Brain pericyte (primary cell): ENCODE measurements at places on chromosomes 5 and 9.
A peak's percentile ranks its signal among the peaks of the same experiment; 100 is the strongest.

- DNase-seq: no peak
Measured at GRCh38 chr9:94741866-94742265, 15.4 kb downstream of the AOPEP start.

GRCh38 chr5:65050826-65051498 lies 282.2 kb downstream of the CWC27 start:
- DNase-seq: no peak

GRCh38 chr5:133232011-133232410 lies 180.2 kb downstream of the HSPA4 start:
- no peak for DNase-seq

DNA sequence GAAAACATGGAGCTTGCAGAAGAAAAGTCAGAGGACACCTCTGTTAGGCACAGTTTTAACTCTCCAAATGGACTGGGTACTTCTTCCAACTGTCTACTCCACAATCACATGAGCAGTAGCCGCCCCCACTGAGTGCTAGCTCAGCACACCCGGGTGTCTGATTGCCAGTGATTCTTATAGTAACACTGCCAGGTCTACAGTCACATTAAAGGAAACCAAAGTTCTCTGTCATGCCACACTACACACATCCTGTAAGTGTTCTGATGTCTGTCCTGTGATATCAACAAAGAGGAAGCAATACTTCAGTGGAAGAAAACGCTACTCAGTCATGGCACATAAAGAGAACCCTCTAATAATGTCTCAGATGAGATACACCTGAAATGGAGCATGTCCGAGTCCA lies at the start of gene HAVCR2:
Gene HAVCR2 (minus strand): TSS at position 69 of the 400 bp plus-strand sequence. CDS start 61 bp downstream, at position 8.
- no peak for DNase-seq

DNA sequence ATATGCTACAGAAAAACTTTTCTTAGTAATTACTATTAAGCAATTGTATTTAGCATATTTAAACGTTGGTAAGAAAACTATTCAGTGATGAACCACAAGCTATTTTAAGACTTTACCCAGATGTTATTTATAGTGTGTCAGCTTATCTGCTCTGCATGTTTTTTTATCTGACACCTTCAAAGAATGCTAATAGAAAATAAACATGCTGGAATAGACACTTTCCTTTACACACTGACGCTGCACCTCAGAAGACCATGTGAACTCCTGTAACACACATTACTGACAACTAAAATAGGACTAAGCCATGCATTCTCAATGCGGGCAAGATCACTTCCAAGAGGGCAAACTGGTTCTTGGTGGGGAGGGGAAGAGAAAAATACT lies 38.3 kb downstream of the FNIP1 start:
- DNase-seq: no peak

DNA sequence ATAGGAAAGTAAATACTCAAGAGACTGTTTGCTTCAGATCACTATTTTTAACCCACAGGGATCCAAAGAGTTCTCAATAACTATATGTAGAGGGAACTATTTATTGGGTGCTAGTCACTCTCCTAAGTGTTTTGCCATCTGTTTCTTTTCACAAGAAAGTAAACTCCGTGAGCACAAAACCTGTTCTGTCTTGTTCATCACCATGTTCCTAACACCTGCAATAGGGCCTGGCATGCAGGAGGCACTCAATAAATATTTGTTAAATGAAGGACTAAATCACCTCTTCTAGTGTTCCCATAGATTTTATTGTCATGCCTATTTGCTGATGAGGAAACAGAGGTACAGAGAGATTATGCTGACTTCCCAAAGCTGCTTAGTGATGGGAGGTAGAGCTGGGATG lies 118.2 kb downstream of the VCAN start:
- DNase-seq: no peak

- DNase-seq: no peak
Measured at GRCh38 chr5:62773460-62773859, 194.8 kb downstream of the LRRC70 start.

GRCh38 chr9:114177423-114178064 lies 22.2 kb downstream of the COL27A1 start:
- DNase-seq: no peak

DNA sequence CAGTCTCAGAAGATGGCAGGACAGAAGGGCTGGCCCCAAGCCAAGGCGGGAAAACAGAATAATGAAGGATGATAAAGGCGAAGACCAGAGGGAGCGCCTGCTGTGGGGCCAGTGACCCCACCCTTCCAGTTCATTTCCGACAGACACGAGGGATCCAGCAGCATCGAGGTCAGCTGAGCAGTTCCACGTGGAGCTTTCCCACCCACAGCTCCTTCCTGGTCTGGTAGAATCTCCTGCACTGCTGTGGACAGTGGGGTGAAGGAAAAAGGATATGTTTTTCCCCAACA lies 265.9 kb upstream of the VLDLR start:
- no peak for DNase-seq

DNA sequence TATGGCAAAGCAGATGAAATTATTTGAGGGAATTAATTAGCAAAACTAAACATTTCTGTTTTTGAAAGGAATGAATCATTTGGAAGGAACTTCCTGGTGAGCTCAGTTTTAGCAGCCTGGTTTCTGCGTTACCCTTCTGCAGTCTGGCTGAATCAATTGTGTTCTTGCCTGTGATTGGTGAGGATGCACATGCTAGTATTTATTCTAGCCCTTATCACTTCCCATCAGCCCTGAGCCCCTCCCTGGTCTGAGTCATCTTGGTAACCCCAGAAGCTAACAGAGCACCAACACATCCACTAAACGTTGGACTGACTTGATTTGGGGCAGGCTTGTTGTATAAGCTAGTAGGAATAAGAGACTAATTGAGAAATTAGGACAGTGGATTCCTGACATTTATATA lies 6.6 kb downstream of the TJP2 start:
- DNase-seq: peak; percentile 40

- no peak for DNase-seq
Measured at GRCh38 chr9:4086119-4087090, 213.5 kb downstream of the GLIS3 start.

- DNase-seq: no peak
Measured at GRCh38 chr5:584216-584615, 27.9 kb upstream of the CEP72 start.

GRCh38 chr9:131237931-131238401 lies 38.3 kb downstream of the FAM78A start:
- DNase-seq: no peak

DNA sequence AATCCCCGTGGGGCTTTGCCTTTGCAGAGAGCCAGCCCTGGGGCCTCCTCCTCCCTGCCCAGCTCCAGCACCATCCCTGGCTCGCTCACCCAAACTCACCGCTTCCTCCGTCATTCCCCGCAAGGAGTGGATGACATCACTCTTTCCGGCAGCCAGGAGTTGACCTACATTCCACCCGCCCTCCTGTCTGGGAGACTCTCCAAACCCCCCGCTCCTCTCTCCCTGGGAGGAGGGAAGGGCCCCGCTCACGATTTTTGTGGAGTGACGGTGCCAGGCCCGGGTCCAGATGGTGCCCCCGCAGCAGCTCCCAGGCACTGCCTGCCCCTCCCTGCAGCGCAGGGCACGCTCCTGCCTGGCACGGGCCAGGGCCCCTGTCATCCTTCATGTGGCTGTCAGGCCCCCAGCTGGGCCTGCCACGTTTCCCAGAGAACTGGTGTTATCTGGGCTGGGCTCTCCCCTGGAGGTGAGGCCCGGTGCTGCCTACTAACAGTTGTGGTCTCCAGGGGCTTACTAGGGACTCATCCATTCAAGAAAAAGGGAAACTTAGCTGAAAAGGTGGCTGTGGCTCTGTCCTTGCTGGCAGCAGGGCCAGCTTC lies 52.3 kb downstream of the NTNG2 start:
- DNase-seq: no peak

- DNase-seq: no peak
Measured at GRCh38 chr5:170419643-170420042, 30.5 kb upstream of the KCNMB1 start.

DNA sequence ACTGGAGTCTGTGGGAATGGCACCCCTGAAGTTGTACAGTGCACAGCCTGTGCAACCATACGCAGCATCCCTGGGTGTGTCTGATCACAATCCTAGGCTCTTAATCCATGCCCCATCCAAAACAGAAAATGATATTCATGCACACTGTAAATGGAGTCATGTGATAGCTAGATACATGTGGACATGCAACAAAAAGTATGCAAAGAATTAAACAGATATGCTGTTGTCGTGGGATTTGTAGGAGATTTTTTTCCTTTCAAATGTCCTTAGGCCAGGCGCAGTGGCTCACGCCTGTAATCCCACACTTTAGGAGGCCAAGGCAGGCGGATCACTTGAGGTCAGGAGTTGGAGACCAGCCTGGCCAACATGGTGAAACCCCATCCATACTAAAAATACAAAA lies 36.1 kb downstream of the PRRX2 start:
- DNase-seq: no peak

DNA sequence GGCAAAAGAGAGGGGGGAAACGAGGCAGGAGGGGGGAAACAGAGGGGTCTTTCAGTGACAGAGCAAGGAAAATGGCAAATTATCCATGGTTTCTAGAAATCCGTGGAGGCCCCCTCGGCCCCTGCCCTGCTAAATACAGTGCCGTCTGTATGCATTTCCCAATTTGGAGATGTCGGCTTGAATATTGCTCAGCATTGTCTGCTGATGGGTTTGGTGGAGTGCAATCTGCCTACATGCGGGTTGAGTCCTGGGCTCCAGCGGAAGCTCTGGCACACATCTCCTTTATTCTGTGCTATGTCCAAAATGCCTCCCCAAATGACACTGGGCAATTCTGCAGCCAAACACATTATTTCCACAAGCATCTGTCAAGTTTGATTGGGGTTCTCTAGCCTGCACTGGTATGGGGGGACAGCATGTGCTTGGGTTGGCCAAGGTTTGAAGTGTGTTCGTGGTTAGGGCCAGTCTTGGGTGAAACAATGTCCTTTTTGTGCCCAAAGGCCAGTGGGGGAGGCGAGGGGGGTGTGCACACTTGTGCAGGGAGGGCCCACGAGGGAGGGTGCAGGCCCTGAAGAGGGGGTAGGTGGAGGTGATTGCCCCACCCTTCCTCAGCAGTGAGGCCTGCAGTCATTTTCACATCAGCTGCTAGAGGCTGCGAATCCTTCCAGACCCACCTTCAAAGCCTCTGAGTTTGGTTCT lies 6.2 kb upstream of the NEUROG1 start:
- DNase-seq: no peak

- DNase-seq: no peak
Measured at GRCh38 chr9:111983484-111983908, 86.9 kb downstream of the UGCG start.

- DNase-seq: no peak
Measured at GRCh38 chr5:112294126-112294525, 125.0 kb downstream of the EPB41L4A start.

DNA sequence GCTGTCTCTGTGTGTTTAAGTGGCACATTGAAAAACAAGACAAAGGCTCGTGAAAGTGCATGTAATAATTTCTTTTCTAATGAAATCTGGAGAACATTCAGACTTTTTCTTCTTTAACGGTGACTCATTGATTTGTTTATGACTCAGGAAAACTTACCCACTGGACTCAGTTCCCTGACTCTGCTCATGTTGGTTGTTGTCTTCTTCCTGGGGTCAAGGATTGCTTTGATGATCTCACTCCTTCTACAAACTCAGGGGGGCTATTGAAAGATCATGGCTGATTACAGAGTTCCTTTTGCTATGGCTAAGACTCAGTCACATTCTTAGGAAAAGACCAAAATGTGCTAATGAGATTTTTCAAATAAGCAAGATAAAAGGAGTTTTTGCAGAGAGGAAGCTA lies 141.1 kb upstream of the DAP start:
- no peak for DNase-seq

DNA sequence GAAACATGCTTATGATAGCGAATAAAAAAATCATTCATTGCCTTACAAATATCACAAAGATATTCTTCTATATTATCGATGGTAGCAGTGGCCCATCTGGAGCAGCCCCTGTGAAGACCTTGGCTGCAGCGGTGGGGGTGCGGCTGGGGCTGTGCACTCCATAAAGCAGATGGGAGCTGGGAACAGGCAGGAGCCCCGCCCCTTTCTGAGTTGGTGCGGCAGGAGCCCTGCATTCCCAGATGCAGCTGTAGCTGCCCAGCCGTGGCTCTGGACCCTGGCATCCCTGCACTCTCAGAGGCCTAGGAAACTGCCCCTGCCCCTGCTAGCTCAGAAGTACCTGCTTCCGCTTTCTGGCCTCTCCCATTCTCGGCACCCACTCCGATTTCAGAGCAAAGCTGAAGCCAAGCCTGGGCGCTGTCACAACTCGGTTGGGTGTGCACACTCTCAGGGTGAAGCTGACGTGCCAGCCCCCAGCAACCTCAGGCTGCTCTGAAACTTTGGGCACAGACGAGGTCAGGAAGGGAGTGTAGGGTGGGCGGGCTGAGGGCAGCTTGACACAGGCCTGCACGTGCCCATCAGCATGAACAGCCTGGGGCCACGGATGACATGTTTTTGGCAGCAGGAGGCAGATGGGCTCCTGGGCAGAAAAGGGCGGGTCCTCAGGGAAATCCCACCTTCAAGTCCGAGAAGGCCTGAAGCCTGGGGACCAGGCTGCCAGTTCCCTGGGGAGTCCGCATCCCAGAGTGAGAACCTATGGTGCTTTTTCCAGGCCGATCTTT lies 1440.8 kb upstream of the ACO1 start:
- DNase-seq: no peak

- DNase-seq: no peak
Measured at GRCh38 chr9:69325409-69326212, 596 bp downstream of the ENTREP1 start.

GRCh38 chr5:120442694-120443093 lies 21.4 kb upstream of the PRR16 start:
- DNase-seq: no peak

DNA sequence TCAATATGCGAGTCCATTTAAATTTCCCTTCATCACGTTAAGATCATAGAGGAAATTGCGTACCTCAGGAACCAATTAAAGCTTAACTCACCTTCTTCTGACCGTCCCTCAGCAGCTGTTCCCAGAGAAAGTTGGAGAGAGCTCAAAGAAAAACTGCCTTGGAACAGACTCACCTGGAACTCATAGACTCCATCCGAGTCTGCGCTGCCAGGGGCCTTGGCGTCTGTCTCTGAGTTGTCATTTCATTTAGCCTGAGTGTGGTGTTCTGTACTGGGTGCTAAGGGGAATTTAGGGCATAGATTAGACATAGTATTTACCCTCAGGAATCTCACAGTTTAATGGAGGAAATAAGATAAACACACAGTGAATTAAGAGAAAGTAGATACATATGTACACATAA lies 892.7 kb downstream of the TLE1 start:
- DNase-seq: no peak

GRCh38 chr5:164578911-164579310 lies 1073.5 kb downstream of the MAT2B start:
- no peak for DNase-seq

GRCh38 chr5:85906460-85906859 lies 711.3 kb upstream of the COX7C start:
- no peak for DNase-seq

DNA sequence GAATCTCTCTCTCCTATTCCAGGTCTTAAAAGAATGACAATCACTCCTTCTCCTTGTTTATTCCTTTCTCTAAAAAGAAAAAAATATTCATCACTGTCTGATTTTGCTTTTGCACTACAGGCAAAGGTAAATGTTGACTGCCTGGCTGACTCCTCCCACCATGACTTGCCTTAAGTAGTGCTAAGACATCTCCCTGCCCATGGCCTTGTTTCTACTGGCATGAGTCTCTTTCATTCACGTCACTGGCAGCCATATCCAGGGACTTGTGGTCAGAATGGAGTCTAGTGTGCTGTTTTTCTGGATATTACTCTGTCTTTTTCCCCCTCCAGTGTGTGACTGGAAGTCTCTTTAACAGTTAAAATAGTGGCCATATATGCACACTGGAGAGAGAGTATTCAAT lies 522.9 kb upstream of the DAB2 start:
- DNase-seq: no peak

GRCh38 chr9:27726244-27727081 lies 153.2 kb upstream of the C9orf72 start:
- peak; percentile 22 for DNase-seq
